Osteocyte (in vitro differentiated cells): ENCODE measurements at places on chromosomes 16 and 17. TPM values are rescaled to one million over a fixed set of nuclear protein-coding genes. Genes with fewer than 3 reads are reported as not detected.

- DNase-seq, result no peak
Observed at GRCh38 chr17:7824021-7824924, 9.7 kb upstream of the KDM6B start.

The NPTX1 gene
- total RNA-seq, result 2.8 and 3.8 TPM in 2 replicates

DNA sequence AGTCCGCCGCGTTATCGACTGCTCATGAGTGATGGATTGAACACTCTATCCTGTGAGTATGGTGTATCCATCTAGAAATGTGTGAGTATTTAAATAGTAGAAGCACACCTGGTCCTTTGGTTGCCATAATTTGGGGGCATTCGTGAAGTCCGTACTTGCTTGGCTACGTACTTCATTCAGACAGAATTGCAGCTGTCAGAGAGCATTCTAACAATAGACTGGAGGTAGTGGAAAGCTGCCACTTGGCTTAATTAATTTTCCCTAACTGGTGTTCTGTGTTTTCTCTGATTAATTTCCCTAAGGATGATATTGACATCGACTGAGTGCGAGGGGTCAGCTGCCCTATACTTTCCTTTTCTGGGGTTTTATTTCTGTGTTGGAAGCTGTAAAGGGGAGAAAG is 14.1 kb downstream of the RPA1 start:
- DNase-seq, result no peak

The KRT9 gene
- total RNA-seq, result 0.30 TPM in 1 of 2 replicates, not detected in the other

The ACSF3 gene
- total RNA-seq, result 26.2 and 33.5 TPM in 2 replicates

GRCh38 chr16:85902366-85903155 is 3.6 kb downstream of the IRF8 start:
- no peak for DNase-seq

The TEX14 gene
- 0.13 and 0.27 TPM in 2 replicates for total RNA-seq
